ENCODE measurements at places on chromosomes 13 and 19. TPM values are rescaled to one million over a fixed set of nuclear protein-coding genes. Genes with fewer than 3 reads are reported as not detected.

GRCh38 chr13:104898484-104898883 lies 1637.0 kb downstream of the EFNB2 start:
- no peaks in the 10 kb centered on the region for H3K36me3 ChIP-seq
- no peak overlapping the region for H3K4me3 ChIP-seq
- H3K4me1 ChIP-seq, result no peaks in the 10 kb centered on the region
- no peaks in the 10 kb centered on the region for H3K27me3 ChIP-seq
- no peak for DNase-seq

GRCh38 chr13:26941345-26942174 lies 181.0 kb upstream of the GPR12 start:
- no peak overlapping the region for H3K4me3 ChIP-seq
- H3K27ac ChIP-seq, result no peak overlapping the region
- DNase-seq, result no peak
- H3K36me3 ChIP-seq, result no peaks in the 10 kb centered on the region

The SSC5D gene
- total RNA-seq, result 4.6 TPM

The ZNF439 gene
- 6.0 TPM for total RNA-seq

The ZNF534 gene
- total RNA-seq, result 0.18 TPM

Measured in adrenal gland (tissue), 19 donors.